ENCODE measurements at places on chromosomes 1 and 21.

- DNase-seq = peak; percentile 57
Observed at GRCh38 chr1:220217383-220217988, 54.8 kb downstream of the RAB3GAP2 start.

- DNase-seq = no peak
Observed at GRCh38 chr1:55552636-55553035, 337.5 kb upstream of the USP24 start.

DNA sequence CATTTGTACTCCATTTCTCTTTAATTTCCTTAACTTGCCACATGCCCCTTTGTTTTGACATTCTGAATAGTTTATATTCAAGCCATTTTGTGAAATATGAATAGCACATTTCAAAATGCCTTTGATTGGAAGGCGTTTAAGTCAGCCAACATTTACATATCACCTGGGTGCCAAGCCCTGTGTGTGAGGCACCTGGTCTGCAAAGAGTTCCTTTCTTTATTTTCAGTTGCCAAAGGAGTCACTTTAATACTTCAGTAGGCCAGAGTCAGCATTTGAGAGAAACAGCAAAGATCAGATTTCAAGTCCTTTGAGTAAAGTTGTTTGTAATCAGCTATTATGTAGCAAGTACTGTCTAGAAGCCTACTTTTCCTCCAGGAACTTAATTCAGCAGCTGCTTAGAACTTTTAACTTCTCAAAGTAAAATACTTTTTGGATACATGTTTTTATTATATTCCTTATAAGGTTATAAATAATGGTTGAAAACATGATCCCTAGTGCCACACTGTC is 70.8 kb downstream of the DTL start:
- DNase-seq = no peak

GRCh38 chr21:35482933-35483662 is 434.0 kb upstream of the RUNX1 start:
- no peak for DNase-seq

GRCh38 chr21:31974454-31974985 is 101.7 kb downstream of the HUNK start:
- no peak for DNase-seq

GRCh38 chr1:33335020-33335419 is 14.1 kb upstream of the A3GALT2 start:
- DNase-seq = no peak

DNA sequence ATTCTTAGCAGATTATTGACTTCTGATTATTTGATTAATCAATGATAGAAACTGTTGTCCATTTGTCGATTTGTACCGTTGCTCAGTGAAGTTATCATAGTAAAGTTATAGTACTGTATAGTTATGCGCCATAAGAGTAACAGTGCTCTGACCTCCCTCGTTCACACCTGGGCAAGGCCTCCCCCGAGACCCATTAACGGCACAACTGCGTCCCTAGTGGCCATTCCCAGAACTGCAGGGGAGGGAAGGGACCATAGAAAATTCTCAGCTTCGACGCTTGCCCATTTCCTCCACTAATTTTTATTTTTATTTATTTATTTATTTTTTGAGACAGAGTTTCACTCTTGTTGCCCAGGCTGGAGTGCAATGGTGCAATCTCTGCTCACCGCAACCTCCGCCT is 334.4 kb downstream of the DSCAM start:
- DNase-seq = peak; percentile 82

DNA sequence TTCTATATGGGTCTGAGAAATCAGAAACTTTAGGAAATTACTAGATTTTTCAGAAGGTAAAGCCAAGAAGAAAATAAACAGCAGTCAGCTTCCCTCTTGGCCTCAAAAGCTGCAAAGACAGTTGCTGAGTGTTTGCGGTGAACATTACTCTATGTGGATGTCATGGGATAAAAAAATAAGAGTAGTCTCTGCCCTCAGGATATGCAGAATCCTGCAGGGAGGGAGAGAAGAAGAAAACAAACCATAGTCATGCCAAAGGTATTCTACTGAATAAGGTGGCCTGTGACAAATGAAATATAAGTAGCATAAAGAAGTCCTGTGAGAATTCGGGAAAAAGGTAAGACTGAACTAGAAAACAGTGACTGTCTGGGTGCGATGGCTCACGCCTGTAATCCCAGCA is 19.0 kb downstream of the YARS1 start:
- no peak for DNase-seq

GRCh38 chr1:157363660-157364140 is 188.6 kb downstream of the FCRL5 start:
- peak; percentile 84 for DNase-seq

DNA sequence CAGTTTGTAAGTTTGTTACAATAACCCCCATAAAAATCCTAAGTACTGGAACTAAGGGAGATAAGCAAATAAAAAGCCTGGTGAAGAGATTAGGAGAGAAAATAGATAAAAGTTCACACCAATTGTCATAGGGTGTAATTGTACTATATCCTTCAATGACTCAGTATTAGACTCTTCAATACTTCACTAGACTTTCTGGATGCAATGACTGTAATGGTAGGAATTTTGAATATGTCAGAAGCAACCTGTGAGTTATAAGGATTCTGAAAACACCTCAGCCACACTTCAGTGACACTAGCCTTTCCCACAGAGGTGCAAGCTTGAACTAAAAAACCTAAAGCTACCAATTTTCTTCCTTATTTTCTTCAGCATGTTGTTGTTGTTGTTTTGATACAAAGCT is 147.9 kb downstream of the PTGER3 start:
- DNase-seq = no peak

DNA sequence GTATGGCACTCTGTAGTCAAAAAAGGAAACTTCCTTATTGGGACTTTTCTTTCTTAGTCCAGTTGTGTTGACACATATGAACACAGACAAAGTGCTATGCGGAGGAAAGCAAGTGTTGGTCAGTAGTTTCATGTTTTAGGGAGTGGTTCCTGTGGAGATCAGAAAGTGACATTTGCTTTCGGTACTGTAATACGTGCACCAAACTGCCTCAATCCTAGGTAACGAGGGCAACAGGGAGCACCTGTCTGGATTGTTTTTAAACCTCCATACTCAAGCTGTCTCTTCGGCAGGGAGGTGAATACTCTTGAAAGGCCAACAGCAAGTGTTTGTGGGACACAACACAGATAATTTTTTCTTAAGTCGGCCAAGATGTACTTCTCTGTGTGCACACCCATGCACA is 9.1 kb downstream of the RHOU start:
- no peak for DNase-seq

DNA sequence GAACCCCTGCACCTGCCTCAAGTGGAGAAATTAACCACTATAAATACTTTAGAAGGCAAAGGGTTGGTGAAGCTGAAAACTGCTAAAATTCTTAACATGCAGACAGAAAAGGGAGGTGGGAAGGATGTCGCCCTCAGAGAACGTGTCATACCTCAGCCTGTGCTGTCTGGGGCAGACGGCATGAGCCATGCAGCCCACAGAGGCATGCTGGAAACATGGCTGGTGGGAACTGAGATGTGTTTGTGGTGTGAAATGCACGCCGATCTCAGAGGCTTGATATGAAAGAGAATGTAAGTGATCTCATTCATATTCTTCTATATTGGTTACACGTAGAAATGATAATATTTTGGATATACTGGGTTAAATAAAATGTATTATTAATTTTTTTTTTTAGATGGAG is 16.3 kb downstream of the AGPAT3 start:
- DNase-seq = no peak

GRCh38 chr1:227152525-227152924 is 165.8 kb downstream of the CDC42BPA start:
- DNase-seq = no peak

DNA sequence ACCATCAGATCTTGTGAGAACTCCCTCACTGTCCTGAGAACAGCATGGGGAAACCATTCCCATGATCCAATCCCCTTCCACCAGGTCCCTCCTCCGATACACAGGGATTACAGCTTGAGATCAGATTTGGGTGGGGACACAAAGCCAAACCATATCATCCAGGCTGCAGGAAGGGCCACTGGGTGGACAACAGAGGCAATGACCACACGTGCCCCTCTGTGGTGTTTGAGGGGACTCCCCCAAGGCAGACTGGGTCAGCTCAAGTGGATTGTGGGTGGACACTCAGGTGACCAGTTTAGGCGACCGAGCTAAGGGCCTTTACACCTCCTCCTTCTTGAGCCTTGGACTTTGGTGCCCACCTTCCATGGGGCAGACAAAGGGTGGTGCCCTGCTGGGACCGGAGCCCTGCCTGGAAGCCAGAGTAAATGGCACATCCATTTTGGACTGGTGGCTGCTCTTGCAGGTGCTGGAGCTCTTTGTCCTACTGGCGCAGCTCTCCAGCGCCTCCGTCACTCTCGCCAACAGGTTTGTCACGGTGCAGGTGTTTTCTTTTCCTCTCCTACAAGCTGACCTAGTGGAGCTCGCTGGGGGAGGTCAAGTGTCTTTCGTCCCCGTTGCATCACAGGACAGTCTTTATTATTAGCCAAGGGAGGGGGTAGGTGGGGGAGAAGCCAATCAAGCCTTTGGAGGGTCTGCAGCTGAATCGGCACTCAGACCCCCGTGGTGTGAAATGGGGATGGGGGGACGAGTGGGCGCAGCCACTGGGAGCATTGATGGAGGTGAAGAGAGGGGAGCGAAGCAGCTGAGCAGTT is 37.6 kb downstream of the CRYAA start:
- DNase-seq = peak; percentile 29

DNA sequence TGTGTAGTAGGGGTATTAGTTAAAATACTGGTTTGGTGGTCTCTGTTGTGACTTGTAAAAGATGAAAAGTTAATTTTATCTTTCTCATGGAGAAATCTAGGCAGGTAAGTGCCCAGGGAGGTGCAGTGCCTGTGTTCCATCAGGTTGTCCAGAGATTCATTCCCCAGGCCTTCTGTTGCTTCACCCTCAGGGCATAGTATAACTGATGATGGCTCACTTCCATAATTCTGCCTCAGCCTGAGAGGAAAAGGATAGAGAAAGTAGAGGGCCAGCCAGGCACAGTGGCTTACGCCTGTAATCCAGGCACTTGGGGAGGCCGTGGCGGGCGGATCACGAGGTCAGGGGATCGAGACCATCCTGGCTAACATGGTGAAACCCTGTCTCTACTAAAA is 153.9 kb downstream of the FMN2 start:
- no peak for DNase-seq

DNA sequence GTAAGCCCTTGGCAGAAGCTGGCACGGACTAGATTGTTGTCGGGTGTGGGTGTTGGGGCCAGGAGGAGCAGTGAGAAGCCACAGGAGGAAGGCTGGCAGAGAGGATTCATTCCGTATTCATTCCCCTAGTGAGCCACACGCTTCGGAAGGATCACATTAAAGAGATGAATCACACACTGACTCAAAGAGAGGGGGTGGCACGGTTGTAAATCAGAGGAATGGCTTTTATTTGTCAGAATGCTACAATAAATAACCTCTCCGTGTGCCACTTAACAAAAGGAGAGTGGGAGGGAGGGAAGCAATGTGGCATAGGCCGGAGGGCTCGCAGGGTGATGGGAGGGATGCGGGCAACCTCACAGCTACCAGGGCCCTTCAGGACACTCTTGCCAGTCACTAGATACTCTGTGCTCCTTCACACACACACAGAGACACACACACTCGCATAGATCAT is 135.5 kb downstream of the HIVEP3 start:
- no peak for DNase-seq

DNA sequence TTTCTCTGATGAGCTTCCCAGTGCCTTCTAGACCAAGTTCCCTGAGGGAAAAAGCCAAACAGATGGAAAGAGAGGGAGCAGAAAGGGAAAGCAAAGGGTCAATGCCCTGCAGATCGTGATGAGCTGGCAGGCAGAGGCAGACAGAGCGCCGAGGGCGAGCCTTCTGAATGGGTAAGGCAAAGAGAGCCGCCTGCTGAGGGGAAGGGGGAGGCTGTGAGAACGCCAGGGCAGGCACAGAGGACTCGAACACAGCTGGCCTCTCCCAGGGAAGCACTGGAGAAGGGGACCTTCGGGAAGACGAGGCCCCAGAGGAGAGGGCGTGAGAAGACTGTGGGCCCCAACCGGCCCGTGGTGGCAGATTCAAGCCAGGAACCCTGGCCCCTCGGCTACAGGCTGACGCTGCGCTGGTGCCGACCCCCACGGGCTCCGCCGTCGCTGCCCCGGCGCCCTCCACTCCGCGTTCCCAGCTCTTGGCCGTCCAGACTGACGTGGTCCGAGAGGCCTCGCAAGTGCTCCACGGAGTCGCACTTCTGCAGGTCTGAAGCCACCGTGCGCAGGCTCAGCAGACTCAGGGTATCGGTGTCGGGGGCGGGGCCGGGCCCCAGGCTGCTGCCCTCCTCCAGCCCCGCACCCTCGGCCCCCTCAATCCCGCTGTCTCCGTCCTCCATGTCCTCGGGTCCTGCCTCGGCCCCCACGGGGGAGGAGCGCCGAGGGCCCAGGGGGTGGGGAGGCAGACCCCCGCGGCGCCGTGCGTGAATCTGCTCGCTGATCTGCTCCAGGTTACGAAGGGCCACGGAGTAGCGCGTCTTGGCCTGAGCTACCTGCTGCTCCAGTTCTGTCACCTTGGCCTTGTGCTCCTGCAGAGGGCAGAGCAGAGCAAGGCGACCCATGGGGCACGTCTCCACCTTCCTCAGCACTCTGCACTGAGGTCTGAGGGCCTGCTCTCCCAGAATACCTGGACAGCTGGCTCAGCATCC is 13.9 kb downstream of the SH3BP5L start:
- DNase-seq = peak; percentile 75

GRCh38 chr1:245972476-245972875 is 534.6 kb downstream of the SMYD3 start:
- DNase-seq = no peak

DNA sequence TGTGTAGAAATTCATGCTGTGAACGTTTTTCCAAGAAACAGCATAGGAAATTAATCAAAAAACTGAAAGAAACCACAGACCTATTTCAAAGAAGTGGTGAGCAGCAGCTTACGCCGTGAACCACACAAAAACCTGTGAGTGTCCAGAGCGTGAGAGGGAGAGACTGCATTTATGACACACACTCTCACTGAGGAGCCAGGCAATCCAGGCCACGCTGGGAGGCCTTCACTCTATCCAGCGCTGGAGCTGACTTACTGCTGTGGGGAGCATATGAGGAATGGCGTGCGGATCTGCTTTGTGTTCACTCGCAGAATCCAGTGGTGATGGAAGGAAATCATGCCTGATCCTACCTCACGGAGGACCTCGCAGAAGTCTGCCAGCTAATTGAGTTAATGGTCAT is 12.7 kb downstream of the ADAMTS1 start:
- DNase-seq = no peak

DNA sequence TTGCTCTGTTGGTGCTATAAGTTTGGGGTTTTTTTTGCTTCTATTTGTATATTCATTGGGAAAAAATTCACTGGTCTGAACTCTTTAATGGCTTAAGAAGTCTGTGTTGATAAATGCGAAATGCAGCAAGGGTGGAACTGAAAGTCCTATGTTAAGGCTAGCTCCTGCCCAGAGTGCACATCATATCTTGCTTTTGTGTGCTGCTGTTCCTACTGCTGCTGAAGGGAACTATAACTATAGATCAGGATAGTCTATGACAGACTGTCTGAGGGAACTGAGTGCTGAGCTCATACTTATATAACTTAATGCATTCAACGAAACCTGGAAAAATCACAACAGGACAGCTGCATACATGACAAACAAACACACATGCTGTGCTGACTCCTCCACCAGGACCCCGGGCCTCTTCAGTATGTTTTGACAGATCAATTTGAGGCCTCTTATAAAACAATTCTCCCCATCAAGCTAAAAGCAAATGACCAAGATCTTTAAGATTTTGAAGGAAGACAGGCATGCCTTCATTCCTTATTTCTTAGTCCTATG is 1031.5 kb upstream of the ADGRL2 start:
- DNase-seq = no peak

GRCh38 chr1:116567790-116568661 is 2.8 kb downstream of the CD58 start:
- DNase-seq = no peak
